Epithelial cell of proximal tubule (primary cell): ENCODE measurements at places on chromosomes 6 and 20.

GRCh38 chr6:139027620-139028182 is 844 bp upstream of the ABRACL start:
- DNase-seq: peak; percentile 43

GRCh38 chr20:8642247-8642646 is 426.6 kb upstream of the PLCB4 start:
- DNase-seq: no peak

DNA sequence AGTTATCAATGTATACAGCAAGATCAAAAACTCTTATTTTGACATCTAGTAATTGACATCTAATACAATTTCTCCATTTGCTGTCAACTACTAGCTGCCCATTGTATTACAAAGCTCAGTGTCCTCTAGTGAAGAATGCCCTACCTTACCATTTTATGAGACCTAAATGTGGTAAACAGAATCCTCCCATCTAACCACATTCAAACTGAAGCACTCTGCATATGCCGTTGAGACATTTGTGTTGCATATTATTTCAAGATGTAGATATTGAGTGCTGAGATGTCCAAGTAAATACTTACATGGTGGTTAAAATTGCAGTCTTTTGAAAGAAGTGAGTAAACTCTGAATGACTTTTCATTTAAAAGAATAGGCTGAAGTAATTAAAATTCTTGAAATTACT is 597 bp upstream of the GLYATL3 start:
- DNase-seq: no peak

DNA sequence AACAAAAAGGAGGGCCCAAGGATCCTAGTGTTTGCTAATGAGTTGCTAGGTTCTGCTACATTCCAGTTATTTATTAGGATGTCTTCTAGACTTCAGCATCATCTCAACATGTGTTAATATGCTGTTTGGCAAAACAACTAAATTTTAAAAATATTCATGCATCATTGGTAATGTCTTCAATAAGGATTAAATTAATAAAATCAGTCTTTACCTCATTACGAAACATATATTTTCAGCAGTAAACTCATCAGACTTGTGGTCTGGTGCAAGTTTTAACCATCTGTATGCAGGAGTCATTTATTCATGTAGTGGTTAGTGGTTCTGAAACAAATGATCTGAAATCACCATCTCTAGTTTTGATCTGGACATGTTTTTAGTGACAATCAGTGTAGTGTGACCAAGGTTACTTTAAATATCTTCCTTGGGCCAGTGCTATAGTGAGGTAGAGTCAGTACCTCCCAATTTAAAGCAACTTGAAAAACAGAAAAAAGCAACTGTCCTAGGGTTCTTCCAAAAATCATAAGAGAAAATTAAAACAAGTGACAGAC is 85.0 kb upstream of the KCNK16 start:
- DNase-seq: no peak

- DNase-seq: no peak
Observed at GRCh38 chr6:10099529-10100140, 315.2 kb downstream of the TFAP2A start.

GRCh38 chr6:130396722-130397121 is 30.9 kb downstream of the TMEM200A start:
- no peak for DNase-seq

GRCh38 chr6:30325150-30325872 is 1.4 kb upstream of the TRIM39 start:
- no peak for DNase-seq

GRCh38 chr6:100678027-100678426 is 203.1 kb downstream of the ASCC3 start:
- no peak for DNase-seq

- no peak for DNase-seq
Observed at GRCh38 chr20:54023406-54023805, 47.0 kb downstream of the BCAS1 start.

- no peak for DNase-seq
Observed at GRCh38 chr20:44536175-44536574, 14.3 kb upstream of the SERINC3 start.

DNA sequence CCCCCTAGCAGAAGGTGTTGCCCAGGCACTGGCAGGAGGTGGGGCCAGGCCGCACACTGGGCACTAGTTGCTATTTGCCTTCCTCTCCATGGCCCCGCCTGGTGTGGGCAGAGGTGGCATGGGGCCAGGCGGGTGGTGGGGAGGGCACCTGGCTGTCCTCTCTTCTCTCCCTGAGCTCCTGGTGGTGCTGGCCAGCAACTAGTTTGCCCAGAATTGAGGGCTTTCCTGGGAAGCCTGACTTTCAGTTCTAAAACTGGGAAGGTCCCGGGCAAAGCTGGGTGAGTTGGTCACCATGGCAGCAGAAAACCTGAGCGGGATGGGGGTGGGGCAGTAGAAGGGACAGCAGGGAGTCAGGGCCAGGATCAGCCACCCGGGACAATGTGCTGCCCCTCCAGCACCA is 48.2 kb downstream of the RBM38 start:
- DNase-seq: no peak

- no peak for DNase-seq
Observed at GRCh38 chr20:45629496-45630100, at the start of gene WFDC10A. TSS of gene WFDC10A (plus strand) at chr20:45629739. CDS start at chr20:45629814, 75 bp downstream.

GRCh38 chr20:7912551-7912950 is 27.7 kb downstream of the HAO1 start:
- DNase-seq: no peak

GRCh38 chr20:31894980-31895675 is 24.7 kb downstream of the TTLL9 start:
- DNase-seq: peak; percentile 27

DNA sequence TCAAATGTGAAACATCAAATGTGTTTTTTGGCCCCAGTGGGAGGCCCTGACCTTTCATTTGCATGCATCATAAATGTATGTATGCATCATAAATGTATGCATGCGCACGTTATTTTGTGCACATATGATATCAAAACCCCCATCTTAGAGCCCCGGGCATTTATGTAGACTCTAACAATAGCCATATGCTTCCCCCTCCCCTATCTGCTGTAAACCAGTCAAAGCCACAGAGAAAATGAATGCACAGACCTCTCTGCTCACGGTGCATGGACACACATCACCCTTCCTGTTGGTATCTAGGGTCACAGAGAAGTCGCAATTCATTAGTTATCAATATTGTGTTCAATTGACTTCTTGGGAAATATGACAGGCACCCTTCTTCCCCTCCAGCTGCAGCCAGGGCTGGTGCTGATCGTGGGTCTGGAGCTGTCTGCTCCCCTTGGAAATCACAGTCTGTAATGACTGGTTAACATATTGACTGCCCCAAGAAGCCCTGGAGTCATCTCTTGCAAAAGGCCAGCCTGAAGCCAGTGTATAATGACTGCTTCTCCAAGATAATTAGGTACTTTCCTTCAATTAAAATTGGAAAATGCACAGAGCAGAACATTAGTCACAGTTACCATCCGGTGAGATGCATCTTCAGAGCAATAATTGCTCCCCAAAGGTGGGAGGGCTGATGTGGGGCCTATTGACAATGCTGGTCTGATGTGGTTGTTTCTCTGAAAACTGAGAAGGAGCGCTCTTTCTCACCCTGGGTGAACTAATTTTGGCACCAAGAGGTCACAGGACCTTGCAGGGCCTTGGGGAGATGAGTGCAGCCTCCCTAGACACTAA is 532.2 kb downstream of the CDH26 start:
- no peak for DNase-seq

GRCh38 chr6:14270925-14271788 is 153.6 kb downstream of the CD83 start:
- peak; percentile 56 for DNase-seq

DNA sequence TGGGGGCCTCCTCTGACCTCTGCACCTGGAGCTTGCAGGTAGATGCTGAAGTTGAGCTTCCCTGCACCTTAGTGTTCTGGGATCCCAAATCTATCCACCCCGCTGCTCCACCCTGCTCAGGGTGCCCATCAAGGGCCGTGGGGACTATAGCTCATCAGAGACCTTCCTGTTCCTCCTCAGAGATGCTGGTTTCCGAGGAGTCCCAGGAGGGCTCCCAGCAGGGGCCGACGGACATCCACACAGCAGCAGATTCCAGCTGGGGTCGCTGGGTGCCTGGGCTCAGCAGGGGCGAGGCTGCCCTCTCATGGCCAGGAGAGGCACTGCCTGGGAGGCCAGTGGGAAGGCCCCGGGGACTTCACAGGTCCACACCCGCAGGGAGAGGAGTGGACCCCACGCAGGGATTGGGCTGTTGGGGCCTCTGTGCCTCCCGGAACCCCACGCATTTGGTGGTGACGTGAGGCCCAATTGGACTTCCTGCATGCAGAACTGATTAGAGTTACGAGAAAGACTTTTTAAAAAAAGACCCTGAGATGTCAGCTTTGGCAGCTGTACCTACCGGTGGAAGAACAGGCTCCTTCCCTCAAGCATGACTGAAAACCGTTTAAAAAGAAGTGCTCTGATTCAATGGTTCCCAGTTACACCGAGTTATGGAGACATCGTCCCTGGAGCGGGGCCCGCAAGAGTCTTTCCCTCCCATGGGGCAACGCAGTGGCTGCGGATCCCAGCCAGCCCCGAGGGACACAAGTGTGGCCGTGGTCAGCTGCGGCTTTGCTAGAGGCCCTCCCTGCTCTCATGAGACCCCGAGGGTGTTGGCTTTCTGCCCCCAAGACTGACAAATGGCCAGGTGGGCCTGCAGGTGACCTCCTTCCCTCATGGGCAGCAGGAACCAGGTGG is 25.3 kb upstream of the SLCO4A1 start:
- DNase-seq: no peak

GRCh38 chr6:136083540-136083939 is 166.6 kb downstream of the MTFR2 start:
- DNase-seq: no peak

DNA sequence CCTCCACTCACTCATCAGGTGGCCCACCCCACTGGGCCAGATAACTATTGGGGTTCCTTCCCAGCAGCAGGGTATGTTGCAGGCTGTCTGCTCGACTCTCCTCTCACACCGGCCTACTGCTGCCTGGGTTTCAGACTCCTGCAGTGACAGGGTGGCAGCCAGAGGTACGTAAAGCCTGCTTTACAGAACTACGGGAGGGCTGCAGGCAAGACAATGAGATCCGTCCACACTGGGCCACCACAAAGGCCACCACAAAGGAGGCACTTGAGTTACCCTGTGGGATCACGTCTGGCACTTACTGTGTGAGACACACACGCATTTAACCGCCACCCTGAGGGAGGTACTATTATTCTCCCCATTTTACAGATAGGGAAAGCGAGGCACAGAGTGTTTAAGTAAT is 78.5 kb downstream of the NFATC2 start:
- DNase-seq: no peak

DNA sequence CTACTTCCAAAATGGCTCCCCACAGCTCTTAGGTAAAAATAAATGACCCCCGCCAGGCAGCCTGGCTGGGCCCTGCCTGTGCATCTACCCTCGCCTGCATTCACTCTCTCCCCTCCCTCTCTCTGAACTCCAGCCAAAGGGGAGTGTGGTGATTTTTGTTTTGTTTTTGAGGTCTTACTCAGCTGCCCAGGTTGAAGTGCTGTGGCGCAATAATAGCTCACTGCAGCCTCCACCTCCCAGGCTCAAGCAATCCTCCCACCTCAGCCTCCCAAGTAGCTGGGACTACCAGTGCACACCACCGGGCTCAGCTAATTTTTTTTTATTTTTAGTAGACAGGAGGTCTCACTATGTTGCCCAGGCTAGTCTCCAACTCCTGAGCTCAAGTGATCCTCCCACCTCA is 15.8 kb downstream of the NFATC2 start:
- DNase-seq: no peak

GRCh38 chr6:126672649-126673048 is 332.7 kb downstream of the CENPW start:
- no peak for DNase-seq

DNA sequence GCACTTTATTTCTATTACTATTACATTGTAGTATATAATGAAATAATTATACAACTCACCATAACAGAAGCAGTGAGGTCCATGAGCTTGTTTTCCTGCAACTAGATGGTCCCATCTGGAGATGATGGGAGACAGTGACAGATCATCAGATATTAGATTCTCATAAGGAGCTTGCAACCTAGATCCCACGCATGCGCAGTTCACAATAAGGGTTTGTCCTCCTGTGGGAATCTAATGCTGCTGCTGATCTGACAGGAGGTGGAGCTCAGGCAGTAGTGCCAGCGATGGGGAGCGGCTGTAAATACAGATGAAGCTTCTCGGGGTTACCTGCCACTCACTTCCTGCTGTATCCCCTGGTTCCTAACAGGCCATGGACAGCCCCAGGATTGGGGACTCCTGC is 139.5 kb upstream of the TCF21 start:
- DNase-seq: no peak

DNA sequence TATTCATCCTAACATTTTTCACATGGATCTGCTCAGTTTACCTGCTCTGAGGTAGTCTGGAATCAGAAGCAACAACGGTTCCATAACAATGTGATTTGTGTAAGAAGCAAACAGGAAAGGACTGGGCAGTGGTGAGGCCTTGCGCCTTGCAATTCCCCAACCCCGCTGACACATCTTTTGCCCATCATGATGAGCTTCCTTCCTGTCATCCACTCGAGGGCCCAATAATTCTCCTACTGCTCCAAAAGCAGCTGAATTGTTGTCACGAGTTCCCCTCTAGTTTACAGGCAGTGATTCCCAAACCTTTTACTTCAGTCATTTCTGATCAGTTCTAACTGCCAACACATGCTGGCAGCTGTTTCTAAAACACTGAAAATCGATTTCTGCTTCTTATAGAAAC is 22.9 kb downstream of the STX7 start:
- DNase-seq: no peak

- DNase-seq: peak; percentile 99
Observed at GRCh38 chr6:110537208-110538123, 61.1 kb upstream of the SLC22A16 start.

DNA sequence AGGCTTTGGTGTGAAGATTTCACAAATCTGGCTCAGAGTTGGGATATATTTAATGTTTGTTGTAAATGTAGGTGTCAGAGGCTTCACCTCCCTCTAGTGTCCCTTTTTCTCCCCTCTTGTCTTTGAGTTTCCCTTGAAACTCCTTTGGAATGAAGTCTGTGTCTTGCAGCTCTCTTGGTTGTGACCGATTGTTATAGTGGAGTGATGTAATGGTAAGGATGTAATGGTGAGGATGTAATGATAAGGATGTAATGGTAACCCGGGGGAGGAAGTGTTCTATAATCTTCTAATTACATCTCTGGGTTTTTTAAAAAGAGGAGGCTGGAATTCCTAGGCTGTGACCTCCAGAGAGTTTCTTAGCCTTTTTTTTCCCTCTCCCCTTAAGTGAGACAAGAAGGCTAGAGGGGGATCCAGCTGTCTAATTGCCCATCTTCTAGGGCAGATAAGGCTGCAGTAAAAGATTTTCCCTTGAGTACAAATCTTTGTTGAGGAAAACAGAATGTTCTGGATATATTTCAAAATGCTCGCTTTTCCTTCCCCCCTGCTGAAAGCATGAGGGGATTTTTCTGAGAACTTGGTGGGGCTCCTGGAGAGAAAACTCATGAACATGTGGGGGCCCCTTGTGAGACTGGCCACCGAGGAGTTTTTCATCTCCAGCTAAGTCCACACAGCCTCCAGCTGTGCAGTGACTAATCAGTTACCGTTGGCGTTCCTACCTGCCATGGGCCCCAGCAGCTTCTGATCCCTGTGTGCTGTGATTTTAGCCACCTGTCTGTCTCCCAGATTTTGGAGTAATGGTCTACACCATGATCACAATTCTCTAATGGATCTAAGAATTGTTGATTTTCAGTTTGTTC is 156.7 kb upstream of the PMEPA1 start:
- no peak for DNase-seq
